Stimulated activated CD4-positive, alpha-beta T cell treated with anti-CD3 and anti-CD28 coated beads, Interleukin-12 subunit alpha, Interleukin-12 subunit beta, amount 100 ng/mL, for 48 hours (primary cell): ENCODE measurements at places on chromosomes 5 and 9.

GRCh38 chr9:69333716-69334115 lies 8.7 kb downstream of the ENTREP1 start:
- no peak for DNase-seq

DNA sequence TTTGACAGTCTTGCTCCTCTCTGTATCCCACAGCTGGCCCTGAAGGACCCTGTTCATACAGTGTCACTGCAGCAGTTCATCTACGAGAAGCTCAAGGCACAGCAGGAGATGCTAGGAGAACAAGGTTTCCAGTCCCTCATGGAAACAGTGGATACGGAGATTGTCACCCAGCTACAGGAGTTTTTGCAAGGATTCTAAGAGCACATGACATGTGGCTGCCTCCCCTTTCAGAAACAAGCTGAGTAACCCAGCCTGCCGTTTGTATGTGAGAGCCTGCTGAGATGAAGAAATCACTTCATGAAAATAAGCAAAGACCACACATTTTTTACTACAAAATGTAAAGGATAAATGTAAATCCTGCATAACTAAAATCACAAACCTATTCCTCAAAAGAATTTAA lies 48.5 kb downstream of the LRRC70 start:
- no peak for DNase-seq

DNA sequence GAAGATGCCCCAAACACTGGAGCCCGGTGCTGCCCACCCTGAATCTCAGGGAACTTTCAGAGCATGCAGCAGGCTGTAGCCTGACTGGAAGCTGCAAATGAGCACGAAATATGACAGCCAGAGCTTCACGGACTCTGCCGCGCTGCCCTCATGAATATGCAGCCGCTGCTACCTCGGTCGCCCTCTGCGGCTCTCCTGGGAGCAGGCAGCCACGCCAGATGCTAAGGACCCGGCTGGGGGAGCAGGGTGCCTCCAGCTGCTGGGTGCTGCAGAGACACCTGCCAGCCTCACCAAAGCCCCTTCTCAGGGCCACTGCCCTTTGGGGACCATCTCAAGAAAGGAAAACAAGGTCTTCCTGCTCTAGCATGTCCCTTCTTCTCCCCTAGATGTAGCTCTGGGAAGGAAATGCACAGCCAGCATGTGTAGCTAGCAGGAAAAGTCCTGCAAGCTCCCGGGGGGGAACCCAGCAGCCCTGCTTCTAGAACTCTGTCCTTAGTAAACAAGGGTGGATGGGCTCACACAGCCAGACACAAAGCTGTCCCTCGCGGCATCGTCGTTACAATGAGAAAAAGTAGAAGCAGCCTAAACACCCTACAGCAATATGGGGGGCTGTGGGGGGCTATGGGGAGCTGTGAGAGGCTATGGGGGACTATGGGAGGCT lies 56.8 kb upstream of the OLFM1 start:
- no peak for DNase-seq

- DNase-seq: no peak
These were observed 205.6 kb upstream of the MPDZ start for GRCh38 chr9:13485068-13485596.

GRCh38 chr9:95075700-95076099 lies 241.8 kb downstream of the FANCC start:
- DNase-seq: no peak
